ENCODE measurements at places on chromosomes 3 and 15. TPM values are rescaled to one million over a fixed set of nuclear protein-coding genes. Genes with fewer than 3 reads are reported as not detected.

ADGRG7 gene
- total RNA-seq = not detected

CFAP100 gene
- total RNA-seq = not detected

PRR20G gene
- not detected for total RNA-seq

HRH1 gene
- total RNA-seq = 9.6 TPM

TMEM41A gene
- 9.0 TPM for total RNA-seq

CKMT1A gene
- not detected for total RNA-seq

All from regular cardiac myocyte (primary cell).